ENCODE measurements at places on chromosomes 4 and X.

DNA sequence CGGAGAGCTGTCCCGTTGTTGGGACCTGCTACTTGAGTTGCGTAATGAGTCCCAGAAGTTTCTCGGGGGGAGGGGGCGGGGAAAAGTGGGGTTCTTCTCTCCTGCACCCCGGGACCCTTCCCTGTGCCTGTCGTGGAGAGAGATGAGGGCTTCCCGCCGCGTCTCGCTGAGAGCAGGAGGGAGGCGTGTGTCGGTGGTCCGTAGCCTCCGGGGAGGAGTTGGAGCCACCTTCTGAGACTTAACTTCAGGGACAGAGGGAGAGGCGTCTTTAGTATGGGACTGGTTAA is 698 bp downstream of the AFF1 start:
- no peak for DNase-seq

DNA sequence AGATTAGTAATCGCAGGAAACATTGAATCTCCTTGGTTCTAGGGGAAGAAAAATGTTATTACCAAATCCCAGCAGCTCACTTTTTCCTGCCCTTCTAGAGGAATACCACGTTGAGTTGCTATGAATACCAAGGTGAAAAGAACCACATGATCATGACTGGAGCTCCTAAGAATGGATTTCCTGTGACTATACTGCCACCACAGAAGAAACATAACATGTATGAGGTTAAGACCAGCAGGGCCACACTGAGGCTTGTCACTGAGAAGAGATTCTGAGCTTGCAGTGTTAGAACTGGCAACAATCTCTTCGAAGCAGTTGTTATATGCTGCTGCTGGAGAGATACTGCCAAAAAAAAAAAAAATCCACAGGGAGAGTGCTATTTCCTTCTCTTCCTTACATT is 1235.3 kb downstream of the FSTL5 start:
- DNase-seq = no peak

DNA sequence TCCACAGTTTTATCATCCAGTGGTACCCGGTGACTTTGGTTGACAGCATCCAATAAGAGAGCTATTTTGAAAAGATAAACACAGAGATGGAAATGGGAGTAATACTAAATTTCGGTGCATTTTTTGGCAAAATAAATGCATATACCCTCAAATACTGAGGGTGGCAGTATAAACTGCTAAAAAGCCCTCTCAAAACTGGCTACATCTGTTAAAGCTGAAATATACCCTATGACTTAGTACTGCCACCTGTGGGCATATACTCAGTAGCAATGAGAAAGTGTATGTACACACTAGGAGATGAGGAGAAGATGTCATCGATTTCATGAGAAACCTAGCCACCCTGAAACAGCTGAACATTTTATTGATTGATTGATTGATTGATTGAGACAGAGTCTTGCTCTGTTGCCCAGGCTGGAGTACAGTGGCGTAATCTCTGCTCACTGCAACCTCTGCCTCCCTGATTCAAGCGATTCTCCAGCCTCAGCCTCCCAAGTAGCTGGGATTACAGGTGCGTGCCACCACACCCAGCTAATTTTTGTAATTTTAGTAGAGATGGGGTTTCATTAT is 12.2 kb upstream of the TMEM128 start:
- no peak for DNase-seq

- no peak for DNase-seq
Measured at GRCh38 chr4:185654965-185655554, 119.8 kb upstream of the PDLIM3 start.

DNA sequence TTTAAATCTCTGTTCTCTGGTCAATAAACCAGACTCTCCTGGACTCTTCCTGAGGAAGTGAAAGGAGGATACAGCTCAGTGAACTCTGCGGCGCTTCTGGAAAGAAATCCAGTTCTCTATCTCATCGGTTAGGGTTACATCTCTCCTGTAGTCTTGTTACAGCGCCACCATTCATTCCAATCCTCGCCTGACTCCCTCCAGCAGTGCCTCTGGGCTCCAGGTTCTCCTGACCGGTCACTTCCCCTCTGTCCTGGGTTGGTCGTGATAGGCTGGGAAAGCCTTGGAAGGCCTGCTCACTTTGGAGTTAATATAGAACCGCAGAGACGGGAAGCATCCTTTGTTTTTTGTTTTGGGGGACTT is 97.0 kb upstream of the STOX2 start:
- DNase-seq = no peak

DNA sequence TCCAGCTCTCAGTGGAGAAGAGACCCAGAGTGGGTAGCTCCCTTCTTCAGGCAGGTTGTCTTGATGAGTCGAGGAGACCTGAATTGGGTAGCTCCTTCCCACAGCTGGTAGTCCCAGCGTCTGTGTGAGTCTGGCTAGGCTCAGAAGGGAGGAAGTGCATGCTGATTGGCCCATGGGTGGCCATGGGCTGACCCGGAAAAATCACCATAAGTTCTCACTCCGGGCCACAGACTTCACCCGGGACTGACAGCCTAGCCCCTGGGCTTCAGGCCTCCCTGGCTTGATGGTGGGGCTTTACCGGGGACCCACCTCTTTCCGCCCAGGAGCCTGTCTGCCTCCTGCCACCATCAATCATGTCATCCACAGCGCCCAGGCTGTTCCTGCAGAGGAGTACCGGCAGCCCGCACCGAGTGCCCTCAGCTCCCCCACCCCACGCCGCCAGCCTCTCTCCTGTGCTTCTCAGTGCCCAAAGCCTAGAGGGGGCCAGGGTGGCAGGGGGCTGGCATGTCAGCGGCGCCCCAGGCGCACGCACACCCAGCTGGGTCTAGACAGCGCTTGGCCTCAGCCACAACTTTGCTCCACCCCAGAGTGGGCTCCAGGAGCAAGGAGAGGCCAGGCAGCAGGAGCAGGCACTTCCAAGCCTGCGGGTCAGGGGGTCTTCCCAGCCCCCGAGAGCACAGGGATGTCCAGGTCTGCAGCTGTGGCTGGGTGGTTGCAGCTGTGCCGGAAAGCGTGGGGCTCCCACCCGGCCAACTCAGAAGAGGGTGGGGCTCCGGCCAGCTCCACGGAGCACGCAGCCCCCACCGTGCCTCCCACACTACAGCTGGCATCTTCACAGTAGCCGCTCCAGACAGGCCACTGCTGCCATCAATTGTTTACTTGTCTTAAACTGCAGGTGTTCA is 16.1 kb upstream of the SAT1 start:
- no peak for DNase-seq

DNA sequence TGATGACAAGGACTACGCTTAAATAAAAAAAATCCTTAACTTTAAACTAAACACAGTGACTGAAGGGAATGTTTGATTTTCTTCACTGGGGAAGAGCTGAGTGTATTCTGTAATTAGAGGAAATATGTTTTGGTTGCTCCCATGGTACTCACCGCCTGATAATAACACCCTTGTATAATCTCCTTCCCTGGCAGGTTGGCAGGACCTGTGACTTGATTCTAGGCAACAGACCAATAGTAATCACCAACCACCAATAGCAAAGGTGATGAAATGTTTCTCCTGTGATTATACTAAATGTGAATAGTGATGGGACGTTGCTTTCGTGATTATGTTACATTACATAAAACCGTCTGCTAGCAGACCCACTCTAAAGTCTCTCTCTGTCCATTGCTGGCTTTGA is 536.8 kb upstream of the CPEB2 start:
- no peak for DNase-seq

GRCh38 chr4:113555868-113556267 is 205.7 kb downstream of the CAMK2D start:
- DNase-seq = no peak

DNA sequence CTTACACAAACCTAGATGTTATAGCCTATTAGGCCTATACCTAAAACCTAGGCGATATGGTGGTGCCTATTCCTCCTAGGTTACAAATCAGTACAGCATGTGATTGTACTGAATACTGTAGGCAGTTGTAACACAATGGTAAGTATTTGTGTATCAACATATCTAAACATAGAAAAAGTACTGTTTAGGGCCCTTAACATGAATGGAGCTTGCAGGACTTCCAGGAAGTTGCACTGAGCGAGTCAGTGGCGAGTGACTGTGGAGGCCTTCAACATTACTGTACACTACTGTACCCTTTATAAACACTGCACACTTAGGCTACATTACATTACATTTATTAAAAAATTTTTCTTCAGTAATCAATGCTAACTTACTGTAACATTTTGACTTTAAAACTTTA is 37.8 kb downstream of the WWC2 start:
- DNase-seq = no peak

DNA sequence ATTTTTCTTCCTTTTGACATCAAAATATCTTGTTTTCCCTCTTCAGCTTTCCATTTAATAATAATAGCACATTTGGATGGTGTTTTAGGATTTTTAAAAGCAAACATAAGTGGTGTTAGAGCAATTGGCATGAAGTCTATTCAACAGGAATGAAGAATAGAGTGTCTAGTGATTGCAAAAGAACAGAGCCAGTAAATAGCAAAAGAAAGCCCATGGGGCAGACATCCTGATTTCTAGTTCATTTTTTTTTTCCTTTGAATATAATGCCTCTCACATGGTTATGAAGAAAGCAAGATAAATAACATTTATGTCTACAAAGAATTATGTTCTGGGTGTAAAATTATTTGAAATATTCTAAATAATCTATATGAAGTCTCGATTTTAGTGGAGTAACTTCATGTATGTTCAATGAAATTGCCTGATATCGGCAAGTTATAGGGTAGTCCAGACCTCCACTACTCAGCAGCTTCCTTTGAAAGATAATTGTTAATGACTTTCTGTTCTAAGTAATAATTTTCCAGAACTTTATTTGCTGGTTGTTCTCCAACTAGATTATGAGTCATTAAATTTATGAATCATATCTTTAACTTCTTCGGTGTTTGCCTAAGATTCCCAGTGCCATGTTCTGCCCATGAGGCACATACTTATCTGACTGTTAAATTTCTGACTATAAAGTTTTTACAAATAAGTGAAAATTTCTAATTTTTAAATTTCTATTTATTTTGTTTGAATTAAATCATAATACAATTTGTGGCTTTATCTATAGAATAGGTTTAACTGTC is 587.9 kb downstream of the TLL1 start:
- DNase-seq = no peak

- DNase-seq = no peak
Measured at GRCh38 chr4:33911959-33912358, 2332.4 kb downstream of the ARAP2 start.

DNA sequence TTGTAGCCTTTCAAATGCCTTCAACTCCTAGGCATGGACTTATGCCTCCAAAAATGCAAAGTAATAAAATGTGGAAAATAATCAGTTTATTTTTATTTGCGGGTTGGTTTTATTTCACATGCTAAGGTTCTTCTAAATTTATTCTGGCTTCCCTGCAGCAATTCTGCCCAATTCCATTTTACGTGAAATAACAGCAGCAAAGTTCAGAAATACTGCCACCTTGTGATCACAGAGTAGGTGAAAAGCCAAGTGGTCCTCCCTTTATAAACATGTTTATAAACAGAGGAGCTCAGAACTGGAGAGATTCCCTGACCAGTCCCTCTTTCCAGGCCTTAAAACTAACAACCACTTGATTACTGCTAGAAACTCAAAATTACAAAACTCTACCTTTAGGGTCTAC is 14.7 kb upstream of the DCHS2 start:
- DNase-seq = no peak

DNA sequence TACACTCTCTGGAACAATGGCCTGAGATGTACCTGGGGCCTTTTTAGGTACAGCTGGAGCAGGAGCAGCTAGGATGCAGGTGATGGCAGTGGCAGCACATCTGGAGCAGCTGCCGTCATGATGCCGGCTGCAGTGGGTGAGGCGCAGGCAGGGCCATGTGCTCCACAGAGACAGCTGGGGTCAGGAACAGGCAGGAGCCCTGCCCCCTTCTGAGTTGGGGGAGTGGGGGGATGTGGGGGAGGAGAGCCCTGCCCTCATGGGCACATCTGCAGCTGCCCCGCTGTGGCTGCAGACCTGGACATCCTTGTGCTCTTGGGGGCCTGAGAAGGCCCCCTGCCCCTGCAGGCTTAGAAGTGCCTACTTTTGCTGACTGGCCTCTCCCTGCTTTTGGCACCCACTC is 352.8 kb upstream of the PABPC5 start:
- no peak for DNase-seq

DNA sequence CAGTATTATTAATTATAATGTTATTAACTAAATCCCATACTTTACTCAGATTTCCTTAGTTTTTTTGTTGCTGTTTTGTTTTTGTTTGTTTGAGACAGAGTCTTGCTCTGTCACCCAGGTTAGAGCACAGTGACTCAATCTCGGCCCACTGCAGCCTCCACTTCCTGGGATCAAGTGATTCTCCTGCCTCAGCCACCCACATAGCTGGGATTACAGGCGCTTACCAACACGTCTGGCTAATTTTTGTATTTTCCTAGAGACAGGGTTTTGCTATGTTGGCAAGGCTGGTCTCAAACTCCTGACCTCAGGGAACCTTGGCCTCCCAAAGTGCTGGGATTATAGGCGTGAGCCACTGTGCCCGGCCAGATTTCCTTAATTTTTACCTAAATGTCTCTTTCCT is 72.2 kb downstream of the ANAPC4 start:
- no peak for DNase-seq

- DNase-seq = no peak
Measured at GRCh38 chr4:56317749-56318148, 69.5 kb downstream of the AASDH start.

GRCh38 chrX:108582151-108582550 is 142.5 kb downstream of the COL4A5 start:
- DNase-seq = no peak

- no peak for DNase-seq
Measured at GRCh38 chr4:182449930-182450439, 206.8 kb downstream of the TENM3 start.

DNA sequence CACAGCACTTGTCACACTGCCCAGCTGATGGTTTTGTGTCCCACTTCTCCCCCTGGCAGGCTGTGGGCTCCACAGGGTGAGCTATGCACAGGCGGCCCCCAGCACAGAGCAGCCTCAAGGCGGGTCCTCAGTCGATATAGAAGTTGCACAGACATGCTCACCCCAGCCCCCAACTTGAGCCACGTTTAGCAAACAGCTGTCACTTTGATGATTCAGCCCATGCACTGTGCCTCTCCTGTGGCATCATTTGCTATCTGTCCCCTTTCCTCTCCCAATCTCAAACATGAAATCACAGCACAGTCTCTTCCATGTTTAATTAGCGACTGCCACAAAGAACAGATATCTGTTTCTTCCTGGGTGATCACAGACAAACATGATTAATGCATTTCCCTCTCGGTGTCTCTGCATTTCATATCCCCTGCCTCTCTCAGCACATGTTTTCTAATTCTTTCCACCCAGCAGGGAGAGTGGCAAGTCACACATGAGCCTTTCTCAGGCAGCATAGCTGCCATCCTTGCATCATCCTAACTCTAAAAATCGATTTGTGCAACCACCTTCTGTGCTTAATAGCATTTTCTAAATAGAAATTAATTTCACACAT is 204.9 kb downstream of the EVC2 start:
- DNase-seq = no peak

- no peak for DNase-seq
Measured at GRCh38 chrX:32024072-32024471, 952.2 kb upstream of the FTHL17 start.

GRCh38 chr4:132346016-132346415 is 803.1 kb upstream of the PCDH10 start:
- no peak for DNase-seq

GRCh38 chrX:4787971-4788370 is 1074.5 kb upstream of the PRKX start:
- DNase-seq = no peak

Data from DND-41 (cell line).